ENCODE measurements at places on chromosomes 6 and 20.

DNA sequence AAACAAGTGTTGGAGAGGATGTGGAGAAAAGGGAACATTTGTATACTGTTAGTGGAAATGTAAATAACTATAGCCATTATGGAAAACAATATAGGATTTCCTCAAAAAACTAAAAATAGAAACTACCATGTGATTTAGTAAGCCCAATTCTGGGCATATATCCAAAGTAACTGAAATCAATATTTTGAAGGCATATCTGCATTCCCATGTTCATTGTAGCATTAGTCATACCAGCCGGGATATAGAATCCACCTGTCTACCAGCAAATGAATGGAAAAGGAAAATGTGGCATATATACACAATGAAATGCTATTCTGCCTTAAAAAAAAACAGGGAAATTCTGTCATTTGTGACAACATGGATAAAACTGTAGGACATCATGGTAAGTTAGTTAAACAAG is 15.3 kb upstream of the C6orf58 start:
- no peak for DNase-seq

DNA sequence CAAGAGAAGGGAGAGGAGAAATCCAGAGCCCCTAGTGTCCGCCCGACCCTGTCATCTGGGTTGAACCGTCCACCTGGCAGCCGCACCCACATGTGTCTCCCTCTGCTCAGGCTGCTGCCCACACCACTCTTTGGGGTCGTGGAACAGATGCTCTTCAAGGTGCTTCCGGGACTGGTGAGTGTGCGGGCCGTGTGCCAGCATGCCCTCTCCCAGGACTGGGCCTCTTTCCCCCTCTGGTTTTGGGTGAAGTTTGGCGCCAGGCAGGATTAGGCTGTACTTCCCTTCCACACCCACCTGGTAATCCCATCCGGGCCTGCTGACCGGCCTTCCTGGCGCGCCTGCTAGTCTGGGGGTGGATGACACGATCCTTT is 7.9 kb downstream of the BPIFB3 start:
- DNase-seq: no peak

DNA sequence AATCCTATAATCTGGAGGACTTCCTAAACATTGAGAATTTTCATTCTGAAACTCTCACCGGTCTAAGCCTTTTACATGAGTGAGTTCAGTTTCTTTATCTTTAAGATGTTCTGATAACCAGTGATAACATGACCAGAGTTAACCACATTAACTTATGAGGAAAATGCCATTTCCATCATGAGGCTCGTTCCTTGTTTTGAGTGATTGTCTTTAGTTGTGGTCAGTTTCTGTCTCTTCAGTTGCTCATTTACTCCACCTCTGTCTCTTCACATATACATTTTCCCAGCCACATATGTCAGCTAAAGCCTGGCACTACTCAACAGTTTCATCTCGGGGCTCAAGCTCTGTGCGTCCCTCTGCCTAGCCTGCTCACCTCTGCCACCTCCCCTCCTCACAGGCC is 70.4 kb downstream of the JAG1 start:
- DNase-seq: no peak

- DNase-seq: no peak
Measured at GRCh38 chr6:34536251-34536958, 19.7 kb downstream of the SPDEF start.

DNA sequence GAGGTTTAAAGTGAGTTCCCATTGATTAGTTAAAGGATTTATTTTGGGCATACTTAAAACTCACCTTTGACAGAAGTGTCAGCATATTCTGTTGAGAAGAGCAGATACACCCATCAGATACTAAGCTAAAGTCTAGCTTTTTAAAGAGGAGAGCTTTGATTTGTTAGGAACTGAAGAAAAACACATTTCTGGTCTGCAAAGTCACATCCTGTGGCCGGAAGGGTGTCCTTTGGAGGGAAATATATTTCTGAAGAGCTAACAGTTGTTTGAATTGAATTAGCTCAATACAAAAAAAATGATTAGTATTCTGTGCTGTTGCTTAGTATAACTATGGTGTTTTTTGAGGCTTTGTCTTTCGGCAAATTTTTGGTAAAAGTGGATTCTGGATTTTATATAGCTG is 302.7 kb downstream of the RFPL4B start:
- no peak for DNase-seq

DNA sequence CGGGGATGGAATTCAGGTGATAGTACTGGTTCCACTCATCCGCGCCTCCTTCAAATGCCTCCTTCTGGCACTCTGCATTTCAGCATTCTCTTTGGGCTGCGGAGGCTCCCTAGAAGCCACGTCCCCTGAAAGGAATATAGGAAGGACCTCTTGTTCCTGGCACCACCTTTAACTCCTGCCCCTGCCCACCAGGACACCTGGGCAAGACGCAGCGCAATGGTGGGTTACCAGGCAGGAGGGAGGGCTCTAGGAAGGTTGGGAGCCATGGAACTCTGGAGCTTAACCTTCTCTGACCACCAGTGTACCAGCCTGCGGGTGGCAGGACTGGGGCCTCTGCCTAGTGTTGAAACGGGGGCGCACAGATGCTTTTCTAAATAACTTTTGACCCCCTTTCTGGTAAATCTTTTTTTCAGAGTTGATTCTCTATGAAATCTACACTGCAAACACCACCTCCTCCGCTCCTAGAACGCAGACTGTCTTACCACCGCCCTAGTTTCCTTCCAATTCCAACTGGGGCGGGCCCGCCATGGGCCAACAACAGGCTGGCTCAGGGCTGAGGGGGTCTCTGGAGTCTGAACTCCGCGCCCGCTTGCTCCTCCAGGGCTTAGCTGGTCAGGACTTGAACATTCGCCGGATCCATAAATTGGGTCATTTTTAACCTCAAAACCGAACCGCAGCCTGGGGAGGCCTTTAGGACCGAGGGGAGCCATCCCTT is 871 bp upstream of the SYNDIG1 start:
- DNase-seq: no peak

- DNase-seq: peak; percentile 28
Measured at GRCh38 chr20:9507544-9508239, 6.7 kb upstream of the LAMP5 start.

GRCh38 chr6:125107048-125107447 is 46.5 kb upstream of the TPD52L1 start:
- DNase-seq: no peak

GRCh38 chr6:138805016-138805765 is 9.3 kb downstream of the ECT2L start:
- DNase-seq: no peak

GRCh38 chr6:111614833-111615582 is 9.3 kb upstream of the TRAF3IP2 start:
- DNase-seq: peak; percentile 65

DNA sequence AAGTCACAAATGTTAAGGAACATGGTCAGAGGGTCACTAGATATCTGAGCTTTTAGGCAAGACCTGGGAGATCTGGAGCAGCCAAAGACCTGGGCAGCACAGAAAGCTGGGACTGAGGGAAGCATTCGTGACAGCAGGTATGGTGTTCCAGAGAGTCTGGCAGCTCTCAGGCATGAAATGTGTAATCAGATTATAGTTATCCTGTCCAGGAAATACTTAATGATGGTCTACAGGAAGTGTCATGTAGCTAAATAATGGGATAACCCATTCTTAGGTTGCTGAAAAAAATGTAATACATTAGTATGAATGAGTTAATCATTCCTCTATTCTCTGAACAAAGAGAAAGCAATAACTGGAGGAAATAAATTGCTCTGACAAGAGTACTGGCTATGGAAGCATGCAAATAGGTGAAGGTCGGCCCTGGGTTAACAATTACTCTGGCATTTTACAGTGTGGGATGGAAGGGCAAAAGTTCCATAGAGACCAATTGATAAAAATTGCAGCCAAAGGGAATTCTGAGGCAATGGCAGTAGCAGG is 740.5 kb downstream of the CBLN4 start:
- no peak for DNase-seq

DNA sequence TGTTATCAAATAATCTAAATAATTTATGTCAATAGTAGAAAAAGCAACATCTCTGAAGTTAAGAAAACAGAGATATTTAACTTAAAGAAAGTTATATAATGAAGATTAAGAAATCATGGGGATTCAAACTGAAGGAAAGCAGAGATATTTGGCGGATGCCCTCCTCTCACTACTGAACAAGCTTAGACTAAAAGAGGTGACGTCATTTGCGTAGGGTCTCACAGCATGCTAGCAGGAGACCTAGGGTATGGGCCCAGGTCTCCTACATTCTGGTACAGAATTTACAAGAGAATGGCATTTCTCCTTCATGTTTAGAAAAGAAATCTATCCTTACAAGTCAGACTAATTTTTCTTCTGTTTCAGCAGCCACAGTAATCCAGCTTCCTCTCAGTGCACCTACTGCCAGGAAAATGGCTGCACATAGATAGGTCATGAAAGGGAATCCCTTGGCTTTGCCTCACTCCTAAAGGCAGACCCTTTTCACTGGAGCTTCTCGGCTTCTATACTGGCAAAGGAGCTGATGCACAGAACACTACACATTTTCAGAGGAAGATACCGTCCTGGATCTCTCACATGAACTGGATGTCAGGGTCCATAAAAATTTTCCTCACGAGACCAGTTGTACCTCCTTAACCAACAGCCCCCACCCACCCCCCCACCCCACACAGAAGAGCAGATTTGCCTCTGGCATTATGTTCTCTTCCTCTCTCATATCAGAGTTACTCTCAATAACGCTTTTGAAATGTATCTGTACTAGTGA is 41.8 kb upstream of the DST start:
- no peak for DNase-seq

GRCh38 chr20:58372806-58373205 is 16.2 kb upstream of the VAPB start:
- DNase-seq: peak; percentile 35

GRCh38 chr20:3734111-3734843 is 1.8 kb downstream of the HSPA12B start:
- DNase-seq: no peak

DNA sequence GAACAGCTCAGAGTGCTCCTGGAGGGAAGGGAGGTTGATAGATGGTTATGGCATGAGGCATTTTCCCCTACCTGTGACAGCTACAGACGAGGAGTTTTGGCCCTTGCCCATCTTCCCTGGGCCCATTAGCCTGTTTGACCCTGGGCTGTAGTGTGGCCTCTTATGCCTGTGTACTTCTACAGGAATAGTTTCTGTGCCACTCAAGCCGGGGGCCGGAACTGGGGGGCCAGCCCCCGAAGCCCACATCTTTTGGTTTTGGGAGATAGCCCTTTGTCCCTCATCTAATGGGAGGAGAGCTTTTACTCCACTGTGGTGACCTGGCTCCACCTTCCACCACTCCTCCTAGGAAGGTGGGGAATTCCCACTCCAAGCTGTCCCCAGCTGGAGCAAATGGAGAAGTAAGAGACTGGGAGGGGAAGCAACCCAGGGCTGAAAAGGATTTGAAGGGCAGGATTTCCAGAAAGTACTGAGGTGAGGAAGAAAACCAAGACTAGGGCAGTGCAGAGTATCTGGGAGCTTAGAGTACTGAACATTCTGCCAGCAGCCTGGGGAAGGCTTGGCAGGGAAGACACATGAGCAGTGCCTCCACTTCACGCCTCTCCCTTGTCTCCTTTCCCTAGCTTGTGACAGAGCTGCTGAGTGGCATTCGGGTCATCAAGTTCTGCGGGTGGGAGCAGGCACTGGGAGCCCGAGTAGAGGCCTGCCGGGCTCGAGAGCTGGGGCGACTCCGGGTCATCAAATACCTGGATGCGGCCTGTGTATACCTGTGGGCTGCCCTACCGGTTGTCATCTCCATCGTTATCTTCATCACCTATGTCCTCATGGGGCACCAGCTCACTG is 6.9 kb downstream of the ABCC10 start:
- DNase-seq: no peak

GRCh38 chr6:47402081-47402480 is 75.5 kb upstream of the CD2AP start:
- DNase-seq: peak; percentile 25

DNA sequence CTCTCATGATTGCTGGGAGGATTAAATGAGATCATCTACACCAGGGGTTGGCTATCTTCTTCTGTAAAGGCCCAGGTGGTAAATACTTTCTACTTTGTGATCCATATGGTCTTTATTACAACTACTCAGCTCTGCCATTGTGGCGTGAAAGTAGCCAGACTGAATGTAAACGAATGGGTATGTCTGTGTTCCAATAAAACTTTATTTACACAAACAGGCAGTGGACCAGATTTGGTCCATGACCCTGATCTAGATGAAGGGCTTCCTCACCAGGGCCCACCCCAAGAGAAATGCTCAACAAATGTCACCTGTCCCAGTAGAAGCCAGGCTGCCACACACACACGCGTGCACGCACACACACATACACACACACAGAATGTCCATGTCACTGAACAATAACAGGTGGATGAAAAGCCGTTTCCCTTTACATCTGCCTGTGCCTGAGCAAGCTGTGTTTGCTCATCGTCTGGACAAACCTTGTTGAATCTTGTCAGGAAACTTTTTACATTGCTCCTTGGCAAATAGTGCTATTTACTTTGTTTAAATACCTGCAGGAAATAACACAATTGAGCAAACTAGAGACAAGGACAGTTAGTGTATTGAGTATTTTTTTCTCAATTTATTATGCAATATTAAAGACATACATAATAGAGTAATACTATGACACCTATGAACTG is 114.3 kb downstream of the EYA2 start:
- DNase-seq: no peak

GRCh38 chr6:143293523-143293922 is 157.0 kb downstream of the ADAT2 start:
- no peak for DNase-seq

GRCh38 chr6:113894712-113895674 is 37.8 kb downstream of the MARCKS start:
- DNase-seq: no peak

- DNase-seq: no peak
Measured at GRCh38 chr20:63148696-63149095, 67.2 kb downstream of the YTHDF1 start.

DNA sequence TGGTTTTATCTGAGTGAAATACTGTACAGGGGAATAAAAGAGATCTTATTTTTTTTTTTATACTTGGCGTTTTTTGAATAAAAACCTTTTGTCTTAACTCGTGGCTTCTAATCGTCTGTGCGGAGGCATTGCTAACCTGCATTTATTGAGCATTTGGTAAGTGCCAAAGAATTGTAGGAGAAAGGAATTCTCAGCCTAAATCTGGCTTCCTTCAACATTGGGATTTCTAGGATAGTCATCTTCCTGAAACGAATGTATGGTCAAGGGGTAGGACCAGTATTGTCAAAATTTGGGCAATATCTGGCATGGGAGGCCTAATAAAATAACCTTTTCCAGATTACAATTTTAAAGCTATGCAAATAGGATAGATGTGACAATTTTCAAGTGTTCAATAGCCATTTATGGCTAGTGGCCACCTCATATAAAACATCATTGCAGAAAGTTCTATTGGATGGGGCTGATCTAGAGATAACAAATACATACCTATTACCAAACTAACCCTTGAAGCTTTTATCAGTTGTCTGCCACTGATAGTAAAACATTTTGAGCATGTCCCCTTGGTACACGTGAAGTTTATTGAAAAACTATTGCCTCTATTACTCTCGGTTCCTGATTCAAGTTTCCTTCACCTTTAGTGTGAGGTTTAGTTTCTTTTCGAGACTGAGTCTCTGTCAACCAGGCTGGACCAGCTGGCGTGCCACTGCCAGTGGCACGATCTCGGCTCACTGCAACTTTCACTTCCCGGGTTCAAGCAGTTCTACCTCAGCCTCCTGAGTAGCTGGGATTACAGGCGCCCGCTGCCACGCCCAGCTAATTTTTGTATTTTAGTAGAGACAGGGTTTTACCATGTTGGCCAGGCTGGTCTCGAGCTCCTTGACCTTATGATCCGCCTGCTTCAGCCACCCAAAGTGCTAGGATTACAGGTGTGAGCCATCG is 5.6 kb downstream of the PIM1 start:
- DNase-seq: no peak

- no peak for DNase-seq
Measured at GRCh38 chr6:158164579-158165170, 3.4 kb downstream of the SERAC1 start.

Data from glutamatergic neuron (in vitro differentiated cells).